Neural progenitor cell (in vitro differentiated cells): ENCODE measurements at places on chromosomes 13 and 19.
A peak's percentile ranks its signal among the peaks of the same experiment; 100 is the strongest.

GRCh38 chr13:72643311-72643989, 84.0 kb downstream of the MZT1 start:
- DNase-seq, result peak; percentile 35

- DNase-seq, result no peak
Measured at GRCh38 chr13:74114641-74115040, 19.6 kb downstream of the KLF12 start.

- peak; percentile 9 for DNase-seq
Measured at GRCh38 chr13:94813920-94814475, 101.7 kb upstream of the SOX21 start.

- no peak for DNase-seq
Measured at GRCh38 chr13:53041968-53042516, 13.4 kb downstream of the OLFM4 start.

DNA sequence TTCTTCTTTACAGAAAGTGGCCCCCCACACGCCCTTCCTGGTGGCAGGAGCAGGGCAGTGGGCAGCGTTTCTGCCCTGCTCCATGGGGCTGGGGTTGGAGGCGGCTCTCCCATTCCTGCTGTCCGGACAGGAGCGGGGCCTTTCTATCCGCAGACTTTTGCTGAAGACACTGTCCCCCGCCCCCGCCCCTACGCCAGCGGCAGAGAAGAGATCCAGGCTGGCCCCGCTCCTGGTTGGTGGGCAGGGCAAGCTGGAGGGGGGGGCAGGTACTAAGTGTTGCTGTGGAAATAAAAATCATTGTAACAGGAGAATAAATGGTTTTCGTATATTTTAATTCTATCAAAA, 81.7 kb downstream of the ZNF429 start:
- DNase-seq, result no peak

DNA sequence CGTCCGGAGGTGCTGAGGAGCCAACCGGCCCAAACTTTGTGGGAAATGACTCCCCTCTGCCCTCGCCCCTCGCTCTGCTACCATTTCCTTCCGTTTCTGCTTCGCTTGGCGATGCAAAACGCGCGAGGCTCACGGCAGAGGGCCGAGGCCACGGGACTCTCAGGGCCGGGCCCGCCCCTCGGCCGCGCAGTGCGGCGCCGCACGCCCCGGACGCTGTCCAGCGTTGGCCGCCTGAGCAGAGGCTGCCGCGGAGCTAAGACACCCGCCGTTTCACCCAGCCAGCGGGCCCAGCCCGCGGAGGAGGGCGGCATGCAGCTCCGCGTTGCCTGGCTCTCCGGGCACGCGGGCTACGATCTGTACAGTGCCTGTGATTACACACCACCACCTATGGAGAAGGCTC, 2.1 kb upstream of the ZNF578 start:
- DNase-seq, result no peak

DNA sequence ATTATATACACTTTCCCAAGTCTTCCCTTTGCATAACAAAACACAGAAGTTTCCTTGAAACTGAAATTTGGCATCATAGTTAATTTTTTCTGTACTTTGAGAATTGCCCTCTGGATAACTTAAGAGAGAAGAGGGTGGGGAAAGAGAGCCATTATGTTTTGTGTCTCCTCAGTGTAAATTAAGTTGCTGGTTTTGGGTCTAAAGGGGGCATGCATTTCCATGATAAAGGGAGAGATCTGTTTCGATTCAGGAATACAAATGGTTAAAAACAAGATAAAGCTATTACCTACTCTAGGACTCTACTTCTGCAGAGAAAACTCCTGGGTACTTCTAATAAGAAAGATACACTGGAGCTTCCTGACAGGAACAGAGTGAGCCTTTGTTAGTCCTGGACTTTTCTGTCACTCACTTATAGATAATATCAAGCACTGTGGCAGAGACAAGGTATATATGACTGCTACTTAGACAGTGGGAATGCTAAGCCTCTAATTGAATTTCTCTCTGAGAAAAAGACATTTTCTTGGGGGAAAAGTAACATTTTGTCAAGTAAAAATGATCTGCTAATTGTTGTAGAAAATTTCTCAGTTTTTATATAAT, 142.8 kb upstream of the PCDH9 start:
- no peak for DNase-seq

DNA sequence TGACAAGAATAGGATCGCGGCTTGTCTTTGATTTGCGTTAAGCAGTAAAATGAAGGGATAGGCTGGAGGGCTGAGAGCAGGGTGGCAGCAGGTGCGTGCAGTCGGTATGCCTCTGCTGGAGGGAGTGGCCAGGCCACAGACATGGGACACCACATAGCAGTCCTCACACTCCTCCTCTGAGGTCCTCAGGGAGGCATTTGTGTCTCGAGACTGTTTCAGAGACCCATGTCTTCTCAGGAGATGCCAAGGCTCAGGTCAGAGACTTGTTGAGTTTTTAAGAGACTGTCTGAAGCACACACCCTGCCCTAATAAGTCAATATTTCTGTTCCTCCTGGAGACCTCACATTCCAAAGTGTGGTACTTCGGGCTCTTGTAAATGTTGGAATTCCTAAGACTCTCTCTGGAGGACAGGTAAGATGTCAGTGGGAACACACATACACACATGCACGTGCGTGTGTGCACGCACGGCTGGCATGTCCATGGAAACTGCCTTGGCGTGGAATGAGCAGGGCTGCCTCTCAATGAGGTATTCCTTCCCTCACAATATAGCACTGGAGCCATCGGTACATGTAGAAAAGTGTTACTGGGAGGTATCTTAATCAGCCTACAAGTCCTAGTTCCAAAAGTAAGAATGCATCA, 46.4 kb downstream of the COL4A2 start:
- no peak for DNase-seq

- DNase-seq, result no peak
Measured at GRCh38 chr19:19775891-19776205, 42.9 kb upstream of the ZNF14 start.

- DNase-seq, result no peak
Measured at GRCh38 chr19:36408101-36408500, 10.3 kb downstream of the ZFP82 start.

DNA sequence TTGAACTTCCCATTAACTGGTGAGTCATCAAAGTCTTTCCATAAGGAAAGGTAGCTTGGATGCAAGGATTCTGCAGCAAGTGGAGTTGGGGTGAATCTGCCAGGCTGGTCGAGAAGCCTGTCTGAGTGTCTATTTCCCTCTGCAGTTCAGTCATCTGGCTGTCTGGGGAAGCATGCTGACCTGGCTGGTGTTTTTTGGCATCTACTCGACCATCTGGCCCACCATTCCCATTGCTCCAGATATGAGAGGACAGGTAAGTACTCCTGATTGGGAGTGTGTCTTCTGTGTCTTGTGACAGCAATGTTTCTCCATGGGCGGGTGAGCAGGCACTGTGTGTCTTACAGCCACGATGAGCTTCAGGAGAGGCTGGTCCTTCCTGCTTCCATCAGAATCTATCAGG, 189.7 kb downstream of the SHISA2 start:
- no peak for DNase-seq

DNA sequence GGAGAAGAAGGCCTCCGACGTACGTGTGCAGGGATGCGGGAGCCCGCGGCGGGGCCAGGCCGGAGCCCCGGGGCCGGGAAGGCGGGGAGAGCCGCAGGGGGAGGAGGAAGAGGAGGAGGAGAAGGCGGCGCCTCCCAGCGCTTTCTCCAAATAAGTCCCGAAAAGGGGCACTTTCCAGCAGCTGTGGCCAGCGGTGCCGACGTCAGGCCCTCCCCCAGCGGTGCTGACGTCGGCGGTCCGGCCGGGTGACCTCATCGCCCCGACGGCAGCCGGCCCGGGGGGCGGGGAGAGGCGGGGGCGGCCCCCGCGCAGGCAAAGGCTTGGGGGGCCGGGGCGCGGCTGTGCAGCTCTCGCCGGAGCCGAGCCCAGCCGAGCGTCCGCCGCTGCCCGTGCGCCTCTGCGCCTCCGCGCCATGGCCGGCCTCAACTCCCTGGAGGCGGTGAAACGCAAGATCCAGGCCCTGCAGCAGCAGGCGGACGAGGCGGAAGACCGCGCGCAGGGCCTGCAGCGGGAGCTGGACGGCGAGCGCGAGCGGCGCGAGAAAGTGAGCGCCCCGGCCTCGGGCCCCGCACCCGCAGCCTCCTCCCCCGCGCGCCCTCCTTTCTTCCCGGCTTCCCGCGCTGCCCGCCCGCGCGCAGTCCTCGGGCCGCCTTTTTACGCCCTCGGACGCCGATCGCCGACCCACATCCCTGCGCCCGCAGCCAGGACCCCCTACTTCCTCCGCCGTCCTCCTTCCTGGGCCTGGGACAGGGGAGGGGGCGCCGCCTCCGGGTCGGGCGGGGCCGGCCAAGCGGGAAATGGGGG, at the start of gene TPM4:
TSS of gene TPM4 (plus strand) at position 342 of the 804 bp plus-strand sequence. CDS start at position 413, 71 bp downstream.
- peak; percentile 96 for DNase-seq

DNA sequence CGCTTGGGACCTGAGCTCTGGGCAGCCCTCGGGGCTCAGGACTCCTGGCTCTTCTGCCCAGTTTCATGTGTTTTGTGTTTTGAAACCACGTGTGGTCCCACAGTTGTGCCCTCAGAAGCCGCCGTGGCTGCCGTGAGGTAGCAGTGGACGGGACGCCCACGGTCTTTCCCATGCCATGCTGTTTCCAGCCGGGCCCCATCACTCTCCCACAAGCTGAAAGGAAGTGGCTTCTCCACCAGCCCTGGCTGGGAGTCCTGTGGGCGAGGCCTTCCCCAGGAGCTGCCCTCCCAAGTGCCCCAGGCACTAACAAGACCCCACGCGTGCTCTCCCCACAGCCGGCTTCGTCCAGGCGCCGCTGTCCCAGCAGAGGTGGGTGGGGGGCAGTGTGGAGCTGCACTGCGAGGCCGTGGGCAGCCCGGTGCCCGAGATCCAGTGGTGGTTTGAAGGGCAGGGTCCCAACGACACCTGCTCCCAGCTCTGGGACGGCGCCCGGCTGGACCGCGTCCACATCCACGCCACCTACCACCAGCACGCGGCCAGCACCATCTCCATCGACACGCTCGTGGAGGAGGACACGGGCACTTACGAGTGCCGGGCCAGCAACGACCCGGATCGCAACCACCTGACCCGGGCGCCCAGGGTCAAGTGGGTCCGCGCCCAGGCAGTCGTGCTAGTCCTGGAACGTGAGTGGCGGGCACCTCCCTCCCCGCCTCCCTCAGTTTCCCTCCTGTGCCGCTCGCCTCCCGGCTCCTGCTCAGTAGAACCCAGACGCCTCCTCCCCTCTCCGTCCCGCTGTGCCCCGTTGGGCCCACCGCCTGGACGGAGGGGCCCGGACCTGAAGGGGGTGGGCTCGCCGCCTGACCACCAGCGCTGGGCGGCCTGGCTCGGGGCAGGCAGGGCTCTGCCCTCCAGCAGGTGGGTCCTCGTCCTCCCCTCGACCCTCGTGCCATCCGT, 5.3 kb downstream of the BSG start:
- no peak for DNase-seq

- DNase-seq, result peak; percentile 77
Measured at GRCh38 chr19:39474139-39474620, 6.5 kb upstream of the TIMM50 start.

GRCh38 chr19:15274477-15274876, 42.2 kb upstream of the EPHX3 start:
- DNase-seq, result no peak

DNA sequence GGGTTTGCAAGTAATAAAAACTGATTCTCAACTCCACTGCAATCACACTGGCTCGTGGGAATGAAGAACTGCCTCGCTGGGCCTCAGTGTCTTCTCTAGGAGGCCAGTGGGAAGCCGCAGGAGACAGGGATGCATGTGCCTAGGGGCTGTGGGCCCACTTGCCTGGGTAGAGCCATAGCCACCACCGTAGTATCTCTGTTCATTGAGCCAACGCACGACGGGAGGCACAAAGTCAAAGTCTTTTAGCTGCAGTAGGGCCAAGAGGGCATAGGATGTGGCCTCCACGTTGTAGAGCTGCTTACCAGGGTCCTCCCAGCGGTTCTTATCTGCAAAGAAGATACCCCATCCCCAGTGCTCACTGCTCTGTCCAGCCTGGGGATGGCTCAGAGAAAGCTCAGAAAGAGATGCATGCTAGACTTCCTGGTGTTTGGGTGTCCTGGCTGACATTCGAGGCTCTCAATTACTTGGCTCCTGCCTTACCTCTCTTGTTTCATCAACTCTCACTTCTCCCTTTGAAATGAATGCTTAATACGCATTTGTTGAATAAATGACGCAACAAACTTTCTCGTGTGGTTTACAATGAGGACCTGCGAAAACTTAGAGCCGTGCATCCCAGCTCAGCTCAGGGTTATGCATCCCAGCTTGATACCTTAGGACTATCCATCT, 16.1 kb upstream of the TNFSF14 start:
- DNase-seq, result no peak

DNA sequence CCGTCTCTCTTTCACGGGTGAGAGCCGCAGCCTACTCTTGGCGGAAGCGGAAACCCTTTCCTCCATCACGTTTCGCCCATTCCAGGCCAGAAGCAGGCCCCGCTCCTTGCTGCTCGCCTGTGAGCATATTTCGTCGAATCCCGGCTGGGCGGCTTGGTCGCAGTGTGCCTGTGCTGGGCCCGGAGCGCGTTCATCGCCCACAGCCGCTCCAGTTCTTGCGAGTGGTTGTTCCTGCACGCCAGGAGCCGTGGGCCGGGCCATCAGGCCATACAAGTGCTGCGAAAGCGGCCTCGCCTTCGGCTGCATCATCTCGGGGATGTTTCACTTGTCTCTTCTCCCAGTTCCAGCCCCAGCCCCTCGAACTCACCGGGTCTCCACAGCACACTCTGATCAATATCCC, 65.0 kb downstream of the ZNF627 start:
- DNase-seq, result no peak

GRCh38 chr19:32816555-32817099, 52.9 kb downstream of the SLC7A9 start:
- no peak for DNase-seq

DNA sequence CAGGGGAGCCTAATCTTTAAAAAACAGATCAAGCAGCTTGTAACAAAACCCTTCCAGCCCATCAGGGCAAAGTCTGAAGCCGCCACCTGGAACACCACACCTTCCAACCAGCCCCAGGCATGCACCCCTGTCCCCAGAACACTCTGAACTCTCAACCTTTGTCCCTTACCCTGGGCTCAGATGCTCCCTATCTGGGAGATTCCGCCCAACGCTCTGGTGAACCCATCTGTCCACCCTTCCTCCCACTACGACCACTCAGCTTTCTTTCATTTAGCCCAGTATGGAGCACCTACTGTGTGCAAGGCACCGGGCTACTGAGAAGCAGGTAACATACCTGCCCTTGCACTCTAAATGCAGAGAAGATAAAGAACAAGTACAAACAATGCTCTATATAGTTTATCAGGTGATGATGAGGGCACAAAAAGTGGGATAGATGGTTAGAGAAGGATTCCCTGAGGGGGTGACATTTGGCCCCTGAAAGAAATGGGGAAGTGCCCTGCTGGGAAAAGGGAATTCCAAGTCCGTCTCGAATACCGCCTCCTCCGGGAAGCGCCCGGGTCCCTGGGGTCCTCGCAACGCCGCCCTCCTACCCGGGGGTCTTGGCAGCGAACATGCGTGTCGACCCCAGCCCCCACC, 629 bp downstream of the PEPD start:
- DNase-seq, result peak; percentile 16

DNA sequence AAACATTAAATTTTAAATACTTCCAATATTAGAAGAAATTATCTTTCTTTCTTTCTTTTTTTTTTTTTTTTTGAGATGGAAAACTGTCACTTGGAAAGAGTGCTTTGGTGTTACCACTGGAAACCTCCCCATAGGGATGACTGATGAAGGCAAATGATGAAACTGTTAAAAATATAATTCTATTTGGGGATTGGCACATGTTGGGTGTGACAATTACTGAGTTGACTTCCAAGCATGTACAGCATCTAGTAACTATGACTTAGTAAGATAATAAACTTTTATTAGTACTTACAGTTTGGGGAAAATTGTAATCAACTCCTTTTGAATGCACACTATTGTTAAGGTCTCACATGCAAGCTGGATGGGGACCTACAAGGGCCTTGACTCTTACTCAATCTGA, 592.5 kb downstream of the KCTD12 start:
- DNase-seq, result no peak

- no peak for DNase-seq
Measured at GRCh38 chr13:44146138-44146537, 227.5 kb upstream of the SERP2 start.
